ENCODE measurements at places on chromosomes 2 and 18.

DNA sequence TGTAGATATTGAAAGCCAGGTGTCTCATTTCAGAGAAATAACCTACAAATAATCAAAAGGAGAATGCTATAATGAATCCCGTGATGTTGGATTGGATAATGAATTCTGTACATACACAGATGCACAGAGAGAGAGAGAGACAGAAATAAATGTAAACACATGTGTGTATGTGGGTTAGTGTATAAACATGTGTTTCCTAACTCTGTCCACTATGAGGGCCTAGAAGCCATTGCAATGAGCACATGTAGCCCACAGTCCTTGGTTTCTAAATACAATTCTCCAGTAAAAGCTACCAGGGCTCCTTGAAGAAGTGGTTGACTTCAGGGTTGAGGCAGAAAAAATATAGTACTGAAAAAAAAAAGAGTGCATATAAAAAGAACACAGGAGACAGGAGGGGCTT lies 109.5 kb downstream of the INHBB start:
- DNase-seq = no peak

DNA sequence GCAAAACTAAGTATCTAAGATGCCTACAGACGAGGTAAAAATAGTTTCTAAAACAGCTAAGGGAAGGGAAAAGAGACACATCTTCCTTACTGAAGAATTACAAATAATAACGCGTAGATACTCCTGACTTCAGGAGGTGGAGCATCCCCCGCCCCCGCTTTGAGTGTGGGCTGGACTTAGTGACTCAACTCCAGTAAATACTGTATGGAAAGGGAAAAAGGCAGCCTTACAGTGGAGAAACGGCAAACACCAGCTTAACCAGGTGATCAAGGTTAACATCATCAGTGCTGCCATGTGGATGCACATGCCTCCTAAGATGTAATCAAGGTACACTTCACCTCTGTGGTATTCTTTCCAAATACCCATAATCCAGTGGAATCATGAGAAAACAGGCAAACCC lies 47.9 kb downstream of the HADHB start:
- no peak for DNase-seq

DNA sequence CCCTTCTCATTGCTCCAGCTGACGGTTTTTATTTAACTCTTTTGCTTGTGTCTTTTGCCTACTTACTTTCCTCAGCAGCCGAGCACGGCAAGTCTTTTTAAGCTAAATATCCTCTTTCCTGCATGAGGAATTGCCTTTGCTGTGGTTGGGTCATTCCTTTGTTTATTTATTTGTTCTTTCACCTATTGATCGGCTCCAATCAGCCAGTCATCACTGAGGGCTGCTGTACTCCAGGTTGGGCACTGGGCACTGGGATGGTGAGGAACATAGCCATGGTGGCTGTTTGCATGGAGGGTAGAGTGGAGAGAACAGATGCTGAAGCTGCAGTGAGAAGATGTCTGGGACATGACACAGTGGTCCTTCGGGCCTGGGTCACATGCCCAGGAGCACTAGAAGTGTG lies 105.2 kb downstream of the CTIF start:
- DNase-seq = no peak

DNA sequence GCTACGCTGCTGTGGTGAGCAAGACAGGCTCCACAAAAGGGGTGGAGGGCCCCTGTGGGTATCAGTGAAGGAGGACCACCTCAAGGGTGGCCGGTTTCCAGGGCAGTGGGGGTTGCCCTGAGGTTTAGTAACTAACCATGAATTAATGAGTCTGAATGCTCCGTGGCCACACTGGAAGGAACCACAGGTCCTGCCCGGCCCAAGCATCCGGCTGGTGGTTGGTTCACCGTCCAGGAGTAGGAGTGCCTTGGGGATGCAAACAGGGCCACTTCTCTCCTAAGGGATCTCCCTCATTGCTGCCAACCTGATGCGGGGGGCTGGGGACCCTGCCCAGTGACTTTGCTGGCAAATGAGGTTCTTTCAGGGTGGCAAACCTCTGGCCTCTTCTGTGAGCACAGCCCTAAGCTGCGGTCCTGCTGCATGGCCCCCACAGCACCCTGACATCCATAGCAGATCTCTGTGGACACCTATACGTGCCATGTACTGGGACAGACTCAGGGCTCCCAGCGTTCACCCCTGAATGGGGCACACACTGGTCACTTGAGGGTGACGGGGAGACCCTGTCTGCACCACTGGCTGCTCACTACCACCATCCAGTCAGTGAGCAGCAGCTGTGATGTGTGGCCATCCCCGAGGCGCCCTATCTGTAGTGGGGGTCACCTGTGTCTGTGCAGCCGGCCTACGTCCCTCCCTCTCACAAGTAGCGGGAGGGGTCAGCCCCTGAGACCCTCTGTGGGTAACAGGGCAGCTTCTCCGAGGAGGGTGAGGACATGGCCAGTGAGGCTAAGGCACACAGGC lies 41.6 kb downstream of the HS6ST1 start:
- no peak for DNase-seq

DNA sequence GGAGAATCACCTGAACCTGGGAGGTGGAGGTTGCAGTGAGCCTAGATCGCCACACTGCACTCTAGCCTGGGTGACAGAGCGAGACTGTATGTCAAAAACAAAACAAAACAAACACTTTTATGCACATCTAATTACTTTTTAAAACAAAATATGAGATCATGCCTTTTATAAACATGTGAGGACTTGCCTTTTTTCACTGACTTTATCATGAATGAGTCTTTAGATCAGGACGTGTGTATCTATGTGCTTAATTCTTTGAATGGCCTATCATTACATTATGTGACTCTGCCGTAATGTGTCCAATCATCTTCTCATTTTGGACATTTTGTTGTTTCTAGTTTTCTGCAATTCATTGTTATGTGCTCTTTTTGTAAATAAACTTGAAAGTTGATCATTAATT lies 58.7 kb downstream of the FAM117B start:
- DNase-seq = no peak

GRCh38 chr2:223090540-223091235 lies 38.7 kb downstream of the KCNE4 start:
- DNase-seq = no peak

DNA sequence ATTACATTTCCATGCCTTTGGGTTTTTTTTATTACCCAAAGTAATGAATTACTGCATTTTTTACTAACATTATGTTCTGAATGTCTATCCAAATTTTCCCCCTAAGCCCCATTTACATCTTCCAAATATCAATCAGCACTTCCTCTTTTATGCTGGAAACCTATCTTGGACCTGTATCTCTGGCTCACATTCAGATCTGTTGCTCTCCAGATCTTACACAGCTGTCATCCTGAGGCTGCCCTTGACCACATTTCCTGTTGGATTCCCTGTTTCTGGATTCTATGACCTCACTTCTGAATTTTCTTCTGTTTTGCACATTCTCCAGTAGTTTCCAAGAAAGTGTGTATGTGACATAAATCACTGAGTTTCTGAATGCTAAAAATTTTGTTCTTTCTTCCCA lies 146.7 kb downstream of the PDE1A start:
- no peak for DNase-seq

DNA sequence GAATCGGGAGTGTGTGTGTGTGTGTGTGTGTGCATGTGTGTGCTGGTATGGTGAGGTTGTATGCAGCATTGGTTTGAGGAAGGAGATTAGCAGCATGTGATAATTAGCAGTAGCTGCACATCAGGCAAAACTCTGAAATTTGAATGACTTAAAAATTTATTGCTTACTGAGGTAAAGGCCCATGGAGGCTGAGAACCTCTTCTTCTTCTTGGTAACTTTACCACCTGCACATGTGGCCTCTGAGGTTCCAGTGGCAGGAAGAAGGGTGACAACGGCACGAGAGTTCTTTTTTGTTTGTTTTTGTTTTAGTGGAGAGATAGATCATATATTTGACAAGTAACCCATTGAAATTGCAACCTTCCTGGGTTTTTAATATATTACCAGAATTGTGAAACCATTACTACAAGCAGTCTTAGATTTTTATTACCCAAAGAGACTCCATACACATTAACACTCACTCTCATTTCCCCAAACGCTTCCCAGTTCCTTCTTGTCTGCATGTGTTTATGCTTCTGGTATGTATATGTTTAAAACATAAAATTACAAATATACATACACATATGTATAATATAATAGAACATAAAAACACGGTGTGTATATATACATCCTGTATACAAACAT lies 292.1 kb downstream of the PTGR3 start:
- DNase-seq = no peak

- DNase-seq = no peak
Observed at GRCh38 chr2:23230885-23231284, 154.1 kb upstream of the KLHL29 start.
